NCI-H82 (cell line): ENCODE measurements at places on chromosomes 3 and 15.

- DNase-seq = no peak
Measured at GRCh38 chr3:13292375-13292774, 127.7 kb downstream of the NUP210 start.

DNA sequence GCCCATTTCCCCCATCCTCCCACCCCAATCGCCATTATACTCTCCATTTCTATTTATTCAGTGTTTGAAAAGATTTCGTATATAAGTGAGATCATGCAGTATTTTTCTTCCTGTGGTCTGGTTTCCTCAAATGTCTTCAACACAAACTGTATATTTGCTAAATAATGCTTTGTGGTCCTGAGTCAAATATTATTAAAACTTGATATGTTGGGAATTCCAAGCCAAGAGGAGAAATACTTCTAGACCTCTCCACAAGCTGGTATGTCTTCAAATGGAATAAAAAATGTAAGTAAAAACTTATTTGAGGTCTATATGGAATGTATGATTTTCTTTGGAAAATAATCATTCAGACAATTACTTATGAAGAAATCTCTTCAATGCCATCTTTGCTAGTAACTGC lies 122.5 kb upstream of the TSC22D2 start:
- no peak for DNase-seq

DNA sequence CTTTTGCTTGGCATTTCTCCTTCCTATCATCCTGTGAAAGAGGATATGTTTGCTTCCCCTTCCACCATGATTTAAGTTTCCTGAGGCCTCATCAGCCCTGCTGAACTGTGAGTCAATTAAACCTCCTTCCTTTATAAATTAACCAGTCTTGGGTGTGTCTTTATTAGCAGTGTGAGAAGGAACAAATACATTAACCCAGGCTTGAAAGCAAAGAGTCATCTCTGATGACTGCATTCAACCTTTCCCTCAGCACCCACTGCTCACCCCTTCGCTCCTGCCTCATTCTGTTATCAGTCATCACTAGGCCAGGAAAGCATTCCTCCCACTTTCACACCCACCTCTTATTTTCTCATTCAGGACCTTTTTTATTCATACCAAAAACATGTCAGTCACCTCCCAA lies 59.6 kb upstream of the CASR start:
- DNase-seq = no peak

GRCh38 chr3:42025370-42026138 lies 63.7 kb upstream of the ULK4 start:
- peak; percentile 98 for DNase-seq

GRCh38 chr3:147355084-147355752 lies 51.1 kb downstream of the ZIC4 start:
- DNase-seq = no peak

GRCh38 chr3:14236902-14237301 lies 58.3 kb downstream of the LSM3 start:
- no peak for DNase-seq

DNA sequence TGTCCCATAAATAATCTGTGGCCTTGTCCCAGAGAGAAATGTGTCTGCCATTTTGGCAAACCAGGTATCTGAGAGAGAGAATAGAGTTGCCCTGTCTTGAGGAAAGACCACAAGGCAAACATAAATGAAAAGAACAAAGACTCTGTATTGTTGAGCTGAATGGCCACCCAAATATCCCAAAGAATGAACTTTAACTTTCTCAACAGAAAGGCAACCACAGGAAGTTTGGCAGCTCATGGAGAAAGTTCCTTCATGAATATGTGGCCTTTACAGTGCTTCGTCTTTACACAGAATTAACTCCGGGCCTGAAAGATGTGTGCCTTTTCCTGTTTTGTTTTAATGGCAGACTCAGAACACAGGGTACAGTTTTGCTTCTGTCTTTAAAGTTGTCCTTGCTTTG lies 41.4 kb upstream of the THBS1 start:
- no peak for DNase-seq

- no peak for DNase-seq
Measured at GRCh38 chr3:71754610-71755253, 1.1 kb downstream of the GPR27 start.

GRCh38 chr15:62618846-62619504 lies 423.6 kb upstream of the TPM1 start:
- DNase-seq = no peak

GRCh38 chr3:53525765-53526703 lies 31.6 kb downstream of the CACNA1D start:
- DNase-seq = no peak

- DNase-seq = no peak
Measured at GRCh38 chr3:17243621-17244020, 358.9 kb downstream of the PLCL2 start.

GRCh38 chr3:52272831-52273230 lies 5.6 kb downstream of the WDR82 start:
- DNase-seq = no peak

GRCh38 chr3:187572441-187572840 lies 97.8 kb downstream of the SST start:
- no peak for DNase-seq

GRCh38 chr3:34783876-34784275 lies 855.4 kb upstream of the ARPP21 start:
- DNase-seq = no peak

- DNase-seq = no peak
Measured at GRCh38 chr3:69005071-69005790, 8.3 kb downstream of the EOGT start.

DNA sequence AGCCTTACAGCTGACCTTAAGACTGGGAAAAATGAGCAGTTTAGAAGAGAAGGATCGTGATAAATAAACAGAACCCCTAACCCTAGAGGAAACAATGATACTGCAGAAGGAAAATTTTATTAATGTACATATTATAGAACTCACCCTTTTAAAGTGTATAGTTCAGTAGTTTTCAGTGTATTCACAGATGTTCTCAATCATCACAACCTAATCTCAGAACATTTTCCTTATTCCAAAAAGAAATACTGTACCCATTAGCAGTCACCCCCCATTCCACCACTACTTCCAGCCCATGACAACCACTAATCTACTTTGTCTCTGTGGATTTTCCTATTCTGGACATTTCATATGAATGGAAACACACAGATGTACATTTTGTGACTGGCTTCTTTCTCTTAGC lies 90.2 kb upstream of the AGTR1 start:
- no peak for DNase-seq

- no peak for DNase-seq
Measured at GRCh38 chr3:4583416-4583815, 90.3 kb downstream of the ITPR1 start.

DNA sequence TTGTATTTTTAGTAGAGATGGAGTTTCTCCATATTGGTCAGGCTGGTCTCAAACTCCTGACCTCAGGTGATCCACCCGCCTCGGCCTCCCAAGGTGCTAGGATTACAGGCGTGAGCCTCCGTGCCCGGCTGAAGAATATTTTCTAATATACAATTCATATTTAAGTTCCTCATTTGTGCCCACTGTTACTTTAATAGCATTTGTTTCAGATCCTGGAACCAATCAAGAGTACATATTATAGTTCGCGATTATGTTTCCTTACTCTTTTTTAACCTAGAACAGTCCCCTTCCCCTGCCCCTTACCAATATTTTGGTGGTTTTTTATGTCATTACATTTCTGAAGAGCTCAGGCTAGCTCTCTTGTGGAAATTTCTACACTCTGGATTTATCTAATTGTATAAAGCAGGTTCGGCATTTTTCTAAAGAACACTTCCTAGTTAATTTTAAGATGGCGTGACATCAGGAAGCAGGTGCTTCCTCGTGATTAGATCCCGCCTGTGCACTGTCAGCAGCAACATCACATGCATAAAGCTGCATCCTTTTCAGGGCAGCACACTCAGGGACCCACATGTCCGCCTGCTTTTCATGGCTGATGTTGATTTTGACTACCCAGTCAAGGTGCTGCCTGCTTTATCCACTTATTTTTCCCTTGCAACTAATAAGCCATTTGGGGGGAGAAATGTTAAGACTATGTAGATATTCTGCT lies 88.7 kb upstream of the EPHB3 start:
- no peak for DNase-seq

DNA sequence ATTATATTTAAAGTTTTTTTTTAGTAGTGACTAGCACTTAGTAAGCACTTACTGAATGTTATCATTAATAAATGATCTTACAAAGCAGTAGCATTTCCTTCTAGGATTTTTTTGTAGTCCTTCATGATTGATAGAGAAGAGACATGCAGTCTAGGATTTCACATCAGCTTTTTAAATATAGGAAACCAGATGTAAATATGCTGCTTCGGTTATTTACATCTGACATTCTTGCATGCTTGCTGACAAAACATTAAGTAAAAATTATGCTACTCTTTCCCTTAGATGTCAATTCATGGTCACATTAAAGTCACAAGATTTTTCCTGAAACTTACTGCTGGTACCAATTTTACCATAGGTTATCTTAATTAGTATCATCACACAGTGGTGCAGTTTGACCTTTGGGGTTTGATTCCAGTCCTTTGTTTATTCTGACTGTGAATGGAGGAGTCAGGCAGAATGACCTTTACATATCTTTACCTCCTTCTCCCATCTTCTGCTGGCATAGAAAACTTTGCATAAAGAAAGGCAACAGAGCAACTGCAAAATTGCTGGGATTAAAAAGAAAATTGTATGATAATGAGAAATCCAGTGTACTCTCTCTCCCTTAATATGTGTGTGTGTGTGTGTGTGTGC lies 286.5 kb downstream of the LPP start:
- no peak for DNase-seq

DNA sequence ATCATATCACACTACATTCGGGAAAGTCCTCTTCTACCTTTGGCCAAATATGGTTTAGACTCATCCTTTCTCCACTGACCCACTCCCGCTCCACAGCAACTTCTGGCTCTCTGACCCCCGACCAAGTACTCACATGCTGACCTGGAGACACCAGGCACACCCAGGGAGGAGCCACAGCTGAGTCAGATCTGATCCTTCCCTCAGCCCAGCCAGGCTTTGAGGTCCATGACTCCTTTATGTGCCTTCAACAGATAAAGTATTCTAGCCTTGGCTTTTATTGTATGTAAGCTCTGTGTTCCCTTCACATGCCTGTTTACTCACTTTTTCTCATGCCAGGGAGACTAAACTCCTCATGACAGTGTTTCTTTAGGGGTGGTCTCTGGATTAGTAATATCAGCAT lies 166.9 kb upstream of the UMPS start:
- DNase-seq = no peak

DNA sequence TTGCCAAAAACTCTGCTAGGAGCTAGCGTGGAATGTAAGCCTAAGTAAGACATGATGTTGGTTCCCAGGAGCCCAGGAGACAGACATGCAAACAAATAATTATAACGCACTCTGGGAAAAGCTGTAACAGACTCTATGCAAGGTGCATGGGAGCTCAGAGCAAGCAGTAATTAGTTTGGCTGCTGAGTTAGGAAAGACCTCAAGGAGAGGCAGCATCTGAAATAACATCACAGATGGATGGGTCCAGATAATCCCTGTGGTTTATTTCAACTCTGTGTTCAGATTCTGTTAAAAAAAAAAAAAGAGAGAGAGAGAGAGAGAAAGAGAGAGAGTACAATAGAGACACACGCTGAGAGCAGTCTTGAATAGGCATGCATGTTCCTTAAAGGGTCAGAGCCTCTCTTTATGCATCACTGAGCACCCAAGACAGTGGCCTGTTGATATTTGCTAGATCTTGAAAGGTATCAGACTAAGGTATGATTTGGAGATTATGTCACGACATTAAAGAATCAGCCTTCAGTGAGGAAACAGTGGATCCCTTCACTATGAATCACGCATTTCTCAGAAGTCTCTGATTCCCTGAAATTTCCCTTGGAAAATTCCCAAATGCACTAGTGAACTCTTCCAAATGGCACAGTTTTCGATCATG lies 124.4 kb upstream of the LIPC start:
- peak; percentile 70 for DNase-seq

GRCh38 chr3:29585368-29585767 lies 304.5 kb downstream of the RBMS3 start:
- DNase-seq = no peak

- peak; percentile 62 for DNase-seq
Measured at GRCh38 chr15:76664895-76665294, 240.2 kb downstream of the SCAPER start.

GRCh38 chr3:99911433-99911832 lies 93.8 kb downstream of the CMSS1 start:
- peak; percentile 98 for DNase-seq

DNA sequence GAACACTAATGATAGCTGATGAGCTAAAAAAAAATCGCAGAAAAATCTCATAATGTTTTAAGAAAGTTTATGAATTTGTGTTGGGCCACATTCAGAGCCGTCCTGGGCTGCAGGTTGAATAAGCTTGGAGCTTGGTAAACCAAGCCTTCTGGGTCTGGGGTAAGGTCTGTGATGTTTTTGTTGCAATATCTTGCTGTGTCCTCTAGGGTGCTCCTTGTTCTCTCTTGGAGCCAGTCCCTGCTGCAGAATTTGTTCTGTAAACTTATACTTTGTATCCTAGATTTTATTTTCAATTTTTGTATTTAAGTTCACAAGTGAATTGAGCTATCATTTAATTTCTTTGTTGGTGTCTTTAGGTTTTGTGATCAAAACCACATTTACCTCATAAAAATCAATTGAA lies 143.7 kb downstream of the NR1D2 start:
- DNase-seq = peak; percentile 25

GRCh38 chr3:173586166-173586565 lies 188.6 kb downstream of the NLGN1 start:
- no peak for DNase-seq

- DNase-seq = no peak
Measured at GRCh38 chr3:21691036-21691435, 60.0 kb downstream of the ZNF385D start.

DNA sequence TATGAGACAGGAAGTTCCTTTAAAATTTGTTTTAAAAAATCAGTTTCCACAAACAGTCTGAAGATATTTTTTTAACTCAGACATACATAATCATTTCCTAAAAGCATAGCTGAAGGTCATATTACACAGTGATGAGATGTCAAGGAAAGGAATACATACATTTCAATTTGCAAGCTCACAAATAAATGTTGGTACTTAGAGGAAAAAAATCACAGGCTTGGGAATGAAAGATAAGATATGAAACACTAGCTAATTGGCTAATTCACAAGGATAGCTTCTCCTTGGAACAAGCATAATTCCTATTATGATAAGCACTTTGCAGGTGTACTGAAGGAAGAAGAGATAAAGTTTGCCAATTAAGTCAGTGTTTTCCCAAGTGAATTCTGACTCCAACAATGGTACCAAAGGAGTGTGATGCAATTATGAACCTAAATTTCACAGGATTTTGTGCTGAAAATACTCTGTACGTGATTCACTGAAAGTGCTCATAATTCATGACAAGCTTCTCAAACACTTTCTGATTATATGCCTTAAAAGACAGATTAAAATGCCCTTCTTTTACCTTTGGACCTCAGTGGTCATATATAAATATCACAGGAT lies 112.4 kb downstream of the FRMD5 start:
- DNase-seq = no peak

DNA sequence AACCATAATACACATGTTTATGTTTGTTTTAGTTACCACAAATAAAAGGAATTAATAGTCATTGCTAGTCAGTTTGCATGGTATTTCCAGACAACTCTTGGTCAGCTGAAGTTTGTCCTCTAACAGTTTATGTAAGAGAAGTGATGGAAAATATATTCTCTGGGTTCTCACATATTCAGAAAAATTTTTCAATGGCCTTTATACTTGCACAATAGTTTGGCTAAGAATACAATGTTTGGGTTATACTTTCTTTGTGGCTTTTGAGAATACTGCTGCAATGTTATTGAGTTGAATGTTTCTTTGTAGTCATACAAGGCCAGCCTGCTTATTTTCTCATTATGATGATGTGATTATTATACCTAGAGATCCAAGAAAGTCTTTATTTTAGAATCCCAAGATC lies 133.9 kb downstream of the RAP2B start:
- DNase-seq = no peak

- DNase-seq = no peak
Measured at GRCh38 chr3:24450160-24450907, 44.3 kb downstream of the THRB start.
